ENCODE measurements at places on chromosomes 5 and 9.

- no peak for DNase-seq
These were observed 69.8 kb downstream of the WDR70 start for GRCh38 chr5:37448941-37449340.

DNA sequence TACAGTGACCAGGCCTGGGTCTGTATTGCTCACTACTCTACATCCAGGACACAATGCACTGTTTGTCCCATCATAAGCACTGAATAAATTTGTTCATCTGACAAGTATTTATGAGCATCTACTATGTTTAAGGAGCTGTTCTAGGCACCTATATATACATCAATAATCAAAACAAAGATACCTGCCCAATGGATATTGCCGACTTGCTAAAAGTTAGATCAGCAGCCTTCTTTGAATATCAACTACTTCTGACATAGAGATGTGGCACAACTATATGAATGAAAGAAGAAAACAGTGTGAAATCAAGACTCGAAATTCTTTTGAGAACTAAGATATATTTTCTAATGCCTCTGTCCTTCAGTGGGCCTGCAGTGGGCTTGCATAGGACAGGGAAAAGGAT is 215.7 kb downstream of the ARL15 start:
- DNase-seq: no peak

DNA sequence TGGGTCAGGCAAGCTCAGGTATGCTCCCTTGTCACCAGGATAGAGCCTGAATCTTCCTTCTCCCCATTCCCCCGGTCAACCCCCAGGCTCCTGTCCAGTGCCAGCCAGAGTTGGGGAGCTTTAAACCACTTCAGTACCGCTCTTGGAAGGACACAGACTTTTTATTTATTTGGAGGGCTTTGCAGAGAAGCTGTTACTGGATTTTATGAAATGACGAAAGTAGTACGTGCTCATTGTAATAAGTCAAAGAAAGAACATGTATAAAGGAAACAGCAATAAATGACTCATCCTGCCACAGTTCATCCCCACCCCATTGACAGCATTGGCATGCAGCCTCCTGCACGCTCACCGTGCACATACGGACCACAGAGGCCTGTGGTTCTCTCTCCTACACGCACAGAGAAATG is 230.3 kb downstream of the AUH start:
- no peak for DNase-seq

- DNase-seq: no peak
These were observed 483.7 kb upstream of the PIK3R1 start for GRCh38 chr5:67731886-67732285.

- DNase-seq: no peak
These were observed 101.9 kb downstream of the CD180 start for GRCh38 chr5:67094476-67095300.

- DNase-seq: no peak
These were observed 494.2 kb upstream of the KLF4 start for GRCh38 chr9:107983762-107984161.

GRCh38 chr9:94654165-94654894 is 15.0 kb upstream of the FBP1 start:
- no peak for DNase-seq

DNA sequence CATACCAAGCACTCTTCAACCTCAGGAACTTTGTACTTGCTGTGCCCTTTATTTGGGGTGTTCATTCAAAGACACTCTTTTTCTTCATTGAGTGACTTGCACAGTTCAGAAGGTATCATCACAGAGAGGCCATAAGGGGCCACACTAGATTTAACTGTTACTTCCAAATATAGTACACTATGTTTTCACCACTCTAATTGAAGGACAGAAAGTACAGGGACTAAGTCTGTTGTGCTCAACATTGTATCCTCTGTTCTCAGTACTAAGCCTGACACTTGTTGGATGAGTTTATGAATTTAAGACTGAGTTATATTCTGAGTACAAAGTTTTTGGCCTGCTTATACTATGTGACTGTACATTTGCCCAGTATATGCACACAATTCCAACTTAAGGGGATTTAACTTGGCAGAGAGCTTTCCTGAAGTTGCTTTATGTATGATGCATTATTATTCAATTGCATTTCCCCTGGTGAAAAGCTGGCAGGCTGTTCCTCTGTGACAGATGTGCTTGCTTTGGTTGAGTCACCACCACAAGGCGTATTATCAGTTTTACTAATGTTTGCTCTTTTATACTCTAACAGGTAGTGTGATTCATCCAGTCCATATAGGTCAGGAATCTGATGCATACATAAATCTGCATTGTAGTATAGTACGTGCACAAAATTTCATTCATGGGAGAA is 714.8 kb downstream of the TLR4 start:
- no peak for DNase-seq

GRCh38 chr9:1938135-1938534 is 77.0 kb upstream of the SMARCA2 start:
- no peak for DNase-seq

- no peak for DNase-seq
These were observed 389.5 kb downstream of the ACTL7B start for GRCh38 chr9:108466304-108466703.

GRCh38 chr5:37799865-37800421 is 39.9 kb downstream of the GDNF start:
- no peak for DNase-seq

GRCh38 chr5:59301727-59302126 is 591.8 kb downstream of the PDE4D start:
- no peak for DNase-seq

- DNase-seq: no peak
These were observed 57.6 kb downstream of the FOXD1 start for GRCh38 chr5:73390972-73391371.

- DNase-seq: no peak
These were observed 1711.3 kb upstream of the ACO1 start for GRCh38 chr9:30673132-30673531.

- no peak for DNase-seq
These were observed 425 bp downstream of the PTPA start for GRCh38 chr9:129111528-129112151.

DNA sequence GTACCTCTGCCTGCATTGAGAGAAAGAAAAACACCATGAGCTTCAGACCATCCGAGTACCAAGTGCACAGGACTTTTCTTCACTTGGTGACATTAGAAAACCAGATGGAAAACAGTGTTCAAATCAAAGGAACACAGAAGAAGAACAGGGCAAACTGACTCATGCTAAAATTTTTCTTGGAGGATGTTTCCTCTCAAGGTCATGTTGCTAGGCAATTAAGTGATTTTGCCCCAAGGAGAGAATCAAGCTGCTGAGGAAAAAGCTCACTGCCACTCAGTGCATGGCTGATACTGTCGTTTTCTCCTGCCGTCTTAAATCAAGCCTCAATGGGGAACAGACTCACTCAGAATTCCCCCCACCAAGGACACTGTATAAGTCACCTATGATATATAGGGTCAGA is 57.9 kb upstream of the SIMC1 start:
- DNase-seq: no peak

GRCh38 chr5:150457121-150457520 is 7.6 kb upstream of the RPS14 start:
- no peak for DNase-seq

- DNase-seq: no peak
These were observed 37.8 kb downstream of the HMGCS1 start for GRCh38 chr5:43275391-43275790.

GRCh38 chr9:124831642-124832364 is 21.5 kb upstream of the WDR38 start:
- DNase-seq: no peak

GRCh38 chr5:118506217-118506852 is 482.0 kb downstream of the DTWD2 start:
- DNase-seq: no peak

- no peak for DNase-seq
These were observed 26.2 kb downstream of the WWC1 start for GRCh38 chr5:168317521-168318147.

- peak; percentile 21 for DNase-seq
These were observed 46.3 kb downstream of the AOPEP start for GRCh38 chr9:94772639-94773303.

GRCh38 chr9:100028201-100028784 is 70.5 kb downstream of the ERP44 start:
- peak; percentile 51 for DNase-seq

- no peak for DNase-seq
These were observed 48.8 kb downstream of the HSD17B3 start for GRCh38 chr9:96253059-96253696.

DNA sequence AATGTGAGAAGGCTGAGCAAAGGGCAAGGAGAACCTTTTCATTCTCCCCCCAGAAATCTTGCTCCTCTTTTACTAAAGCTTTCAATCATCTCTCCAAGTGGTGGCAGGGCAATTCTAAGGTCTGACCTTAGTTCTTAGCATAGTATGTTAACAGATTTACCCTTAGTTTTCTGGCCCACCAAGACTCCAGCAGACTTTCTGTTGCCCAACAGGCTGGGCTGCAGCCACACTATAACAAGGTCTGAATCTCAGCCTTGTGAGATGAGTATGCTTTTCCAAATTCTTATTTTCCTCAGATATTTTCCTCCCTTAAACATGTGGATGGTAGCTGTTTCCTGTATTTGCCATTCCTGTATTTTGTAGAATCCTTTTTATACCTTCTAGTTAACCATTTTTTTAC is 69.5 kb downstream of the NIPBL start:
- DNase-seq: no peak

DNA sequence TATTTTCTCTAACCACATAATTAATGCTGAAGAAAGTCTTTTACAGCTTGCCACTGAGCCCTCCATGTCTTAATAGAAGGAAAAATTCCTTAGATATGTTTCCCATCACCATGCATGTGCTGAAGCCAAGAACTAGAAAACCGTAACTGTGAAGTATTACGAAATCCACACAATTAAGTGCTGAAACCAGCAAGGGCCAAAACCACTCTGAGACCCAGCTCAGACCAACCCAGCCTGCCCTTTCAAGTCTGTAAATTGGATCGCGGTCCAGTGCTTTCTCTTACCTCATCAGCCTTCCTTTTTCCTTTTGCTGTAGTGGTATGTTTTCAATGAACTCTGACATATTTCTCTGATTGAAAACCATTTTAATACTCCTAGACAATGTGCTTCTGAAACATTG is 26.3 kb downstream of the SEMA5A start:
- DNase-seq: peak; percentile 40

- no peak for DNase-seq
These were observed 49.3 kb upstream of the PPARGC1B start for GRCh38 chr5:149680810-149681221.

DNA sequence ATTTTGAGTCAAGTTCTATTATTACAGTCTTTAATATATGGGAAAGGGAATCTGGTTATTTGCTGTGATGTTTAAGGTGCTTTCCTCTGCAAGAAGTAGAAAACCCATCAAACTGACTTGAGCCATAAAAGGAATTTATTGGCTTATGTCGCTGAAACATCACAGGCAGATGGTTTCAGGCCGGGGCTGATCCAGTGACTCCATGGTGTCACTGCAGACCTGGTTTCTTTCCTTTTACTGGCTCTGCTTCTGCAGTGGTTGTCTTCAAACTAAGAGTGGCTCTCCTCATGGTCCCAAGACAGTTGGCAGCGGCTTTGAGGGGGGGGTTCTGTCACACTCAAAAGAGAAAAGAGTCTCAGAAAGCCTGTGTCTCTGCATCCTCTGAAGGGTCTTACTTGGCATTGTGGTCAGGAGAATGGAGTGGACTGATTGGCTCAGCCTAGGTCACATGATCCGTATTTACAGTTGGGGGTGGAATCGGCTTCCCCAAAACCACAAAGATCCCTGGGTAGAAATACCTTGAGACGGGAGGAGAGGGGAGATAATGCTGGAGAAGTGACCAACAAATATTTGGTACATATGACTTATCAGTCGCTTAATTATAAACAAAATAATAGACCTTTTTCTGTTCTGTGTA is 106.3 kb downstream of the DAPK1 start:
- no peak for DNase-seq

- DNase-seq: peak; percentile 5
These were observed 21.1 kb upstream of the CDKN2AIPNL start for GRCh38 chr5:134432677-134433359.

DNA sequence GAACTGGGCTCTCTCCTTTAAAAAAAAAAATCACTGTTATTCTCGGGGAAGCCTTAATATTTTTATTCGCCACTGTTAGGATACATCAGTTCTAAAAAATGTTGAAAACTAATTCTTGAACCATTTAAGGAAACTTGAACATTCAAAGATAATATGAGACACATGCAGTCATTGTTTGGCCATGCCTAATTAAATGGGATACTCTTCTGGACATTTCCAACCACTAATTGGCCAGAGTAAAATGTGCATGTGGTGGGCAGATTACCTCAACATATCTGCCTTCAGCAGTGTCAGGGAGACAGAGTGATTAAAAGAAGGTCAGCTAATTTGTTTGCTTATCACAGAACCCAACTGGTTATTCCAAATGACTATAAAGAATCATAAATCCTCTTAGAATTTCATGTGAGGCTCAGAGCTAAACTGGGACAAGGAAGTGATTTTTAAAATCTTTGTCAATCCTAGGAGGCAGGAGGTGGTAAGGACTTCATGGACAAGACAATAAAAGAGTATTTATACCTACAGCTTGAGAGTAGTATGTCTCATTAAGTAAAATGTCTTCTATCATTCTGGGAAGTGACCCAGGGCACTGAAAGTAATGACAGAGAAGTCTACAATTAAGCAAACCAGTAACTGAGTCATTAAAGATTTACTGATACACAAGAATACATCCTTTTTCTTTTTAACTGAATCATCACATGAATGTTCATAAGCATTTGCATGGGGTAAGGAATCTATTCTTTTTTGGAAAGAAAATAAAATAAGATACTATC is 242.9 kb upstream of the TRPM3 start:
- DNase-seq: no peak

GRCh38 chr9:128103589-128103962 is 24.0 kb downstream of the PTGES2 start:
- DNase-seq: no peak

DNA sequence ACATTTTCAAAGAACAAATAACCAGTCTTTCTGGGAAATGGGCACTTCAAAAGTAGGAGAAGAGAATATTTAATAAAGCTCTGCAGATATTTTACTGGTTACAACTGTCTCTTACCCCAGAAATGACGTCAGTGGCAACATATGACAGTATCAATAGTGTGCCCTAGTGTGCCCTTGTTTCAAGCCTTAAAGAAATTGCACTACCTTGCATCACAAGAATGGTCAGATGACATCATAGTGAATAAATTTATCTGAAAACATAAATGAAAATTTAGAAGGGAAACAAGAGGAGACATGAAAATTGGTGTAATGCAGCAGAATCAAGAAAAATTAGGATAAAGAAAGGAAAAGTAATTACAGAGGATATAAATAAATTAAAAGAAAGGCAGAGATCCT is 176.7 kb downstream of the GNAQ start:
- no peak for DNase-seq

DNA sequence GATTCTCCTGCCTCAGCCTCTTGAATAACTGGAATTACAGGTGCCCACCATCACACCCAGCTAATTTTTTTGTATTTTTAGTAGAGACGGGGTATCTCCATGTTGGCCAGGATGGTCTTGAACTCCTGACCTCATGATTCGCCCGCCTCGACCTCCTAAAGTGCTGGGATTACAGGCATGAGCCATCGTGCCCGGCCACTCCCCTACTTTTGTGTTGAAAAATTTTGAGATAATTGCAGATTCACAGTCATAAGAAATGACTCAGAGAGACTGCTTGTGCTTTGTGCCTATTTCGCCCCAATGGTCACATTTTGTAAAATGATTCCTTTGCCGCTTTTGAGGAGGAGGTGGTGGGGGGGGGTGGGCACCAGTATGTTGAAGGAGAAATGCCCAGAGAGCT is 48.1 kb upstream of the SH3PXD2B start:
- no peak for DNase-seq

Measured in anterior cingulate cortex (tissue), 58 donors.